Naive thymus-derived CD8-positive, alpha-beta T cell (primary cell): ENCODE measurements at places on chromosomes 7 and 10. TPM values are rescaled to one million over a fixed set of nuclear protein-coding genes. Genes with fewer than 3 reads are reported as not detected.

DNA sequence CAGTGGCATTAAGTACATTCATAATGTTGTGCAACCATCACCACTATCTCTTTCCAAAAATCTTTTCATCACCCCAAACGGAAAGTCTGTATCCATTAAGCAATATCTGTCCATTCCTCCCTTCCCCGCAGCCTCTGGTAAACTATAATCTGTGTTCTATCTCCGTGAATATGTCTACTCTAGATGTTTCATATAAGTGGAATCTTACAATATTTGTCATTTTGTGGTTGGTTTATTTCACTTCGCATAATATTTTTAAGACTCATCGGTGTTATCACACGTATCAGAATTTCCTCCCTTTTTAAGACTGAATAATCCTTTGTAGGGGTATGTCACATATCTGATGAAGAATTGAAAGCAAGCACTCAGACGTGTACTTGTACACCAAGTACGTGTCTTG is 86.0 kb upstream of the FGFR2 start:
- DNase-seq = no peak

- DNase-seq = no peak
Measured at GRCh38 chr10:423178-423577, 266.3 kb downstream of the DIP2C start.

DNA sequence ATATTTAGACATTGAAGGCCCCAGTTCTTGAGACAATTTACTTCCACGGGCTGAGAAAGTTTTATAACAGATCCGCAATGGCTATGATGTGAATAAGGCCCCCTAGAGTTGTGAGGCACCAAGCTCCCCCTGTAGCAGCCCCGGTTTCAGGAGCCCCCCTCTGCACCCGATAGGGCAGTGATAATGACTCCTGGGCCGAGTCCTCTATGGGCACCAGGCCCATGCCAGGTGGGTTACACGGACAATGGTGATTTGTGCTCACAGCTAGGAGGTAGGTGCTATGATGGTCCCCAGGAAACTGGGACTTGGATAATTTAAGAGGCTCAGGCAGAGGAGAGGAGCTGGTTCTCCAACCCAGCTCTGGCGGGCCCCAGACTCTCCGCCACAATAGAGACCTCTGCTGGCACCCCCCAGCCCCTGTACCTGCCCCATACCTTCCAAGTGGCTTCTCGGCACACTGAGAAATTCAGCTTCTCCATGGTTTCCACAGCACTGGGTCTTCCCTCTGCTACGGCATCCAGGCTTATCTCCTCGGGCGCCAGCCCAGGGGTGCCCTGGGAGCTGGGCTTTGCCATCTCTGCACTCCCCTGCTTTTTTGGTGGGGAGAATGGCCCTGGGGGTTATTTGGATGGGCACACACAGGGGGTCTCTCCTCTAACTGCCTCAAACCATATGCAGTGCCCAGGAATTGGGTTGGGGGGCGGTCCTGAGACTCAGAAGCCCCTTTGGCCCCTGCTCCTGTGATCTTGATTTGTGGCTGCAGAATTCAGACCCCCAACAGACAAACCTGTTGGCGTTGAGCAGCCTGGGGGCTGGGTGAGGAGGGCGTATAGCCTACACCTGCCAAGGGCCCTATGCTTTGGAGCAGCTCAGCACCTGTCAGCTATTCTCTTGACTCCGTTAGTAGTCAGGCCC is 12.2 kb upstream of the KCP start:
- no peak for DNase-seq

GRCh38 chr7:112957901-112958300 is 128.7 kb downstream of the GPR85 start:
- DNase-seq = no peak

DNA sequence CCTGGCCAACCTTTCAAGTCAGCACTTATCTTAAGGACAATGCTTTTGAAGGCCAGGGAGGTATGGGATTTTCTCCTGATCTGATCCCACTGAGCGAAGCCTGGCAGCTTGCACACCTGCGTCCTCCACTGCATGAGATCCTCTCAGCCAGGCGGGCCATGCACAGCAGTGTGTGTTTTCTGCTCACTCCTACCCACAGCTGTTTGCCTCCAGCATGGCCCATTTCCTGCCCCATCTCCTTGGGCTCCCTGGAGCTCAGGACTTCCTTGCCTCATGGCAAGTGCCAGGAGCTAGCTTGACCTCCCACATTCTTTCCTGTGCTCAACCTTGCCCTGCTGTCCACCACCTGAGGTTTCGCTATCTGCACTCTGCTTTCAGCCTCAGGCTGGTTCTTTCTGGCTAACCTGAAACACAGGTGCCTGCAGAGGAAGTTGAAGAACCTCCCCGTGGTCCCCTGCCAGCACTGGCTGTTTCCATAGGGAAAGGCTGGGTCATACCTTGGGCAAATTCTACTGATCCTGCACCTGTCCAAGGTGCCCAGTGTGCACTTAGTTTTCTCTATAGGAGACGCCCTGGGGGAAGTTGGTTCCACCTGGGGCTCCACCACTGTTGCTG is 43.9 kb upstream of the EEPD1 start:
- no peak for DNase-seq

GRCh38 chr7:27124902-27125689 is 5.5 kb downstream of the HOXA4 start:
- DNase-seq = no peak

DNA sequence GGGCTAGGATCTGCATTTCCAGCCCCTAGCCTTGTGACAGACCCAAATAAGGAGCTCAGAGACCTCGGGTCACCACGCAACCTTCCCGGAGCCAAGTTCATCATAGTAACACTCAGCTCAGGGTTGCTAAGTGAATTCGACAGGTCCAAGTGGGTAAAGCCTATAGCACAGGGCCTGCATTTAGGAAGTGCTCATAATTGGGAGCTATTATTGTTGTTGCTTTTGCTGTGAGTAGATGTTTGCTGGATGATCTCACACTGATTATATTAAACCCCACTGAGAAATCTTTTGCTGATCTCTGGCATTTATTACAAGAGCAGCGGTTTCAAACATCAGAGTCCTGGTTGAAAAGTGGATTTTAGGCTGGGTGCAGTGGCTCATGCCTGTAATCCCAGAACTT is 20.3 kb upstream of the SAR1A start:
- no peak for DNase-seq

- no peak for DNase-seq
Measured at GRCh38 chr10:106705681-106706100, 458.8 kb downstream of the SORCS1 start.

DNA sequence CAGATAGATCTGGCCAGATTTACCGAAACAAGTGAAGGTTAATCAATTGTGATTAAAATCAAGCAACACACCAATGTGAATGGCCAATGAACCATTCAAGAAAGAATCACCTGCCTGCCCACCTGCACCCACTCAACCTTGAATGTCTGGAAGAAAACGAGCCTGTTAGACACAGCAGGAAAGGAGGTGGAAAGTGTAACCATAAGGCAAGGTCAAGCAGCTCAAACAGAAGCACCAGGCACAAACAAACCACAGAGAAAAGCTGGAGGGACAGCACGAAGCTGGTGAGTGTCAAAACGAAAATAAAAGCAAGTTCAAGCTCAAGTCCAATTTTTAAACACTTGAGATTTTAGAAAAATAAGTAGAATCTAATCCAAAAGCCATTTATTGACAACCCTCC is 64.9 kb downstream of the STEAP1B start:
- no peak for DNase-seq

GRCh38 chr10:116104210-116104932 is 168.6 kb downstream of the GFRA1 start:
- no peak for DNase-seq

- no peak for DNase-seq
Measured at GRCh38 chr7:143494622-143495021, 16.9 kb downstream of the TAS2R41 start.

GRCh38 chr7:27046854-27047549 is 48.8 kb downstream of the HOXA1 start:
- DNase-seq = no peak

CPVL gene
- total RNA-seq = 1.4 TPM

SPDYE2 gene
- 0.41 TPM for total RNA-seq

AKR1D1 gene
- not detected for total RNA-seq

DNA sequence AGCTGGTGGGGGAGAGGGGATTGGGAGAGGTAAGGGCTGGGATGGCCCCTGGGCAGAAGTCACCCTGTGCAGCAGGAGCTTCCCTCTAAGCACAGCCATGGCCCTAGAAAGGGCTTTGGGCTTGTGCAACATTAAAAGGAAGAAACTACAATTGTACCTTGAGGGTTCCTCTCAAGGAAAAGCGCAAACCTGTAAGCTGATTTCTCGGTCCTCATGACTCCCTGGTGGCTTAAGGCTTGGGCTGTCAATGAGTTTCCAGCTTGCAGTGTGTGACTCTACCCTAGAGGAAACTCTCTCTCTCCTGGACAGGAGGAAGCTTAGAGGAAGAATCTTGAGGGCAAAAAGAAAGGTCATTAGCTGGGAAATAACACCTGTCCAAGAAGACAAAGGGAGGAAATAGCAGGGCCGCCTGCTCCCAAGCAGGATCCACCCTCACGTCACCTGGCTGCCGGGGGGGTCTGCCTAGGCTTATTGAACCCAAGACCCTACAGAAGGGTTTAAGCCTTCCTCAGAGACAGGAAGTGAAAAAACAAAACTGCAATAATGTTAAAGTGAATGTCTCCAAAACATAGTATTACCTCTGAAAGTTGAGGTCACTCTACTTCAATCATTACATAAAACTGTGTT is 112.5 kb downstream of the WDR11 start:
- no peak for DNase-seq
